ENCODE measurements at places on chromosomes 5 and 9.

DNA sequence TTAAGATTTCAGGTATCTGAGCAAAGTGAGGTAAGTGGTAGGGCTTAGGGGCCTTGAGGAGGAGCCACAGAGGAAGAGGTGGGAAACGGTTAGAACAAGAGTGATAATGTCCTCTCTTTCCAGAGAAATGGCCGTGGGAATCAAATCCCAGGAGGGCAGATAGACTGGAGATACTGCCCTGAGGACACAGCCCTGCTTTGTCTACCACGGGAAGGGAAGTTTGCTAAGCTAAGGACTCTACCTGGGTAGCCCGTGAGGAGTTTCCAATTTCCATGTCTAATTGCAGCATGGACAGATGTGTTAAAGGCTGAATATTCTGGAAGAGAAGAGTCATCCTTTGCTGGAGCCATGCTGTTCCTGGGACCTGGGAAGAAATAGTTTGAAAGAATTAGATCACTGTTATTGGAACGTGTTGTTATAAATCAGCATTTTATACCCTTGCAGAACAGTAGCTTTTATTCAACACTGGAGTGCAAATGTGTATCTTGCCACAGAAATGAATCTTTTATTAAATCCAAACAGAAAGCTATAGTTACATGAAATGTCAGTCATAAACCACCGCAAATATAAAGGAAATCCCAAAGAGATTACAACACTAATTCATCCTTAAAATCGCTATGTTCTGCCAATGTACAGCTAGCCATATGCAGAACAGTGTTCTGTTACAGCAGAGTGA is 133.2 kb upstream of the LHFPL2 start:
- no peak for DNase-seq

GRCh38 chr5:2123874-2124273 is 241.1 kb upstream of the IRX4 start:
- no peak for DNase-seq

- DNase-seq: no peak
Observed at GRCh38 chr5:154758493-154758892, 3.3 kb downstream of the LARP1 start.

GRCh38 chr9:27065288-27065687 is 43.7 kb upstream of the TEK start:
- DNase-seq: no peak

- DNase-seq: no peak
Observed at GRCh38 chr5:172353271-172353812, 69.8 kb upstream of the UBTD2 start.

- peak; percentile 48 for DNase-seq
Observed at GRCh38 chr5:123122273-123122672, 33.2 kb downstream of the PRDM6 start.
